ENCODE measurements at places on chromosomes 5 and 9.

DNA sequence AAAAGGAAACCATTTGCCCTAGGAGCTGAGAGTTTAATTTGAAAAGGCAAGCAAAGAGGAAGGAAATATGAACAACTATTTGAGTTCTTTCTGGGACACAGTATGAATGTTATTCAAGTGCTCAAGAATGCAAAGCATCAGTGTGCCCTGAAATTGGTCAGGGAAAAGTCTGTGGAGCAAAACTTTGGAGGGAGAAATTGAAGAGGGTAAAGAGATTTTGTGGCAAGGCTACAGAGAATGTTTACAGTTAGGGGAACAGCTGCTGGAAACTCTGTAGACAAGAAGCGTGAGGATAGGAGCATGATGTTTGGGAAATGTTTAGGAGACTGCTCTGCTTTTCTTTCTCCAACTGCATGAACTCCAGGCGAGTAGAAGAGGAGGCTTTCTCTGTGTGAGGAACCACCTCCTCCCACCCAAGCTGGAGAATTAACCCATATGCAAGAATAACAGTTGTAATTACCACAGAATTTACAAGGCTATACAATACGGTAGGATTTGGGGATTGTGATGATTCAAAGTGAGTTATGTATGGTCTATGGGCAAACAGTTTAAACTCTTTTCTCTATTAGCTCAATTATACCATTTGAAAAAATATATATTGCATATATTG is 75.4 kb upstream of the IL7R start:
- DNase-seq: no peak

- no peak for DNase-seq
These were observed 95.1 kb downstream of the SH3TC2 start for GRCh38 chr5:148967783-148968182.

DNA sequence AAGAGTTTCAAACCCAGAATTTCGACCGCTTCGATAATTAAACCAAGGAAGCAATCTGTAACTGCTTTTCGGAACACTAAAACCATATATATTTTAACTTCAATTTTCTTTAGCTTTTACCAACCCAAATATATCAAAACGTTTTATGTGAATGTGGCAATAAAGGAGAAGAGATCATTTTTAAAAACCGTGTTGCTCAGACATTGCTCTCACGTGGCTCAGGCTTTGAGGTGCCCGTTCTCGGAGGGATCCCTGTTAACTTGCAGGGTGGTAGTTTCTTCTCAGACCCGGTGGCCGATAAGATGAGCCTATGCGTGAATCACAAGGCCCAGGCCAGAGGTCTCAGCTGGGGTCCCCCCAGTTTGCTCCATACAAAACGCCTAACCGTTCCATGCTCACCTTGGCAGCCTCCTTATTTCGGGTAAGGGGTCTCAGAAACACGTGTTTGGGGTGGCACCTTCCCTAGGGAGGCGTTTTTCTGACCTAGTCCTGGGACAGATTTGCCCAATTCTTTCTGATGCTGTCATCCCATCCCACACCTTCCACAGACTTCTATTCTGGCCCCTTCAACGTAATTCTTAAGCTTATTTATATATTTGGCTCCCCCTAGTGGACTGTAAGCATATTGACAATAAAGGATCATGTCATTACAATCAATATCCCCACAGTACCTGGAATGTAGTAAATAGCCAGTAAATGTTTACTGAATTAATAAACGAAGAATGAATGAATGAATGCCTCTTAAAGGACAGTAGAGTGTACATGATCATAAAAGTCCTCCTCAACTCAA is 48.1 kb downstream of the THBS4 start:
- no peak for DNase-seq

DNA sequence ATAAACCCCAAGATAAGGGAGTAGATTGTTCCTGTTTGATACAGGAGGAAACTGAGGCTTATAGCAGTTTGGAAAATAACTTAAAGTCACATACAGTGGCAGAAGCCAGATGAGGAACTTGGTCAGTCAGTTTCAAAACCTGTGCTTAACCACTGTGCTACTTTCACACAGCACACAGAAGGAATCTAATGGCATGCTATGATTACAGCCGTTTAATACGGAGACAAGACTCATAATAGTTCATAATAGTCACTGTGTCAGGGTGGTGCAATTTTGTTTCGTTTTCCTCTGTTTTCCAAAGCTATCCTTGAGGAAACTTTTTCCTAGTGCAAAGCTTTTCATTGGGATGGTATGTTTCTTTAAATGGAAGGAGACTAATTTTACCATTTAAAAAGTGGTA is 112.3 kb downstream of the GCNT1 start:
- DNase-seq: no peak

DNA sequence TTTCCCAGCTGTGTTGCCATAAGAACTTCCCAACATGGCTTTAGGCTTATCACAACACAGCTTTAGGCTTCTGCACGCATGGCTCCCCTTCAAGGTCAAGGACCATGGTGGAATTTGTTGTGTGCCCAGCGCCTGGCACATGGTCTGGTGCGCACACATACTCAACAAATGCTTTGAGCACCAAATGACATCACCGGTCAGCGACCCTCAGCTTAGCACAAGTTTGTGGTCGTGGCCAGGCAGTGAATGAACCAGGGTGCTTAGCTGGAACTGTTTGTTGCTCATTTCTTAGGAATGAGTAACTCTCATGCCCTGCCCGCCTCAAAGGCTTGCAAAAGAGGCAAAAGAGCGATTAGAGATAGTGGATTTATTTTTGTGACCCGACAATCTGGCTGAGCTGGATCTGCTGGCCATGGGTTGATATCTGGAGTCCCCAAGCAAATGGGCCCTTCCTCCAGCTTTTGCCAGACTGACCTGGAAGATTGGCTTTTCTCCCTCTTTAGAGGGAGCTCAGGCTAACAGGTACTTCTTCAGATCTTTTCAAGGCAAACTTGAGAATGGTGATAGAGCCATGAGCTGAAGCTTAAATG is 58.9 kb downstream of the DAP start:
- no peak for DNase-seq

Measured in type B pancreatic cell (in vitro differentiated cells).